Mammary epithelial cell (primary cell): ENCODE measurements at places on chromosomes 2 and 18.

GRCh38 chr2:105294844-105295481 lies 34.6 kb downstream of the TGFBRAP1 start:
- peak; percentile 63 for DNase-seq

DNA sequence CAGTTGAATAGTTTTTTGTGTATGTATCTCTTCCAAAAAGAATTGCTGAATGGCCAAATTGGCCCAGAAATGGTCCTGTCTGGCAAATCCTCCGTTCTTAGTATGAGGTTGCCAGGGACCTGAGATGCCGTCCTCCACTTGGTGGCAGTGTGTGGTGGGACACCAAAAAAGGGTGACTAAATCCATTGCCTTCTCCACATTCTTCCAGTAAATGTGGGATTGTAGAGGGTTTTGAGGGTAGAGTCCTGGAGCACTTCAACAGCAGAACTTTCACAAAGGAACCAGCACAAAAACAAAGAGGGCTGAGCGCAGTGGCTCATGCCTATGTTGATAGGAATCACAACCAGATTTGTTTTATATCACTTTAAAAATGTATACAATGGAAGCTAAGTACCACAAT lies 199.9 kb downstream of the BCL2 start:
- DNase-seq = no peak

DNA sequence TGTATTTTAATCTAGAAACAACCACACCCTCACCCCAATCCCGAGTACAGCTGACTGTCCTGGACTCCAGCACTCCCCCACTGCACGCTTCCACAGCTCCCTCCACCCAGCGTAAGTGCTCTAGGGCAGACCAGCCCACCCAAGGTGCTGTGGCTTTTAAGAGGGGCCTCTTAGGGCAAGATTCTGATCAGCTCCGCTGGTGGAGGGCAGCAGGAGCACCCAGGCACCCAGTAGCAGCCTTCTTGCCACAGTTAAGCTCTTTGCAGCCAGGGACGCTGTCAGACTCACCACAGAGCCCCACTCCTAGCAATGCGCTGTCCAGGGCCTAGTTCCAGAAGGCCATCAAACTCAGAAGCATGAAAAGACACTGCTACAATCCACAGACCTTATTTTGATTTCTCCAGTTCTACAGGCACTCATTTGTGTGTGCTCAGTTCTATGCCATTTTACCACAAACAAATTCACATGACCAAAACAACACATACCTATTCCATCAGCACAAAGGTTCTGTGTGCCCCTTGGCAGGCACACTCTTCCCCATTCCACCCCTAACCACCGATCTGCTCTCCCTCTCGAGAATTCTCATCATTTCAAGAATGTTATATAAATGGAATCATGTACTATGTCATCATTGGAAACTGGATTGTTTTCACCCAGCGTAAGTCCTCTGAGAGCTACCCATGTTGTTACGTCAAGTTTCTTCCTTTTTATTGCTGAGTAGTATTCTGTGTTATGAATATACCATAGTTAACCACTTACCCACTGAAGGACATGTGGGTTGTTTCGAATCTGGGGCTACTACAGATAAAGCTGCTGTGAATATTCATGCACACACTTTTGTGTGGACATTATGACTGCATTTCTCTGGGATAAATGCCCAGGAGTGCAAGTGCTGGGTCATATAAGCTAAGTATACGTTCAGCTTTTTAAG lies 40.4 kb downstream of the PTPN2 start:
- no peak for DNase-seq

- DNase-seq = no peak
Measured at GRCh38 chr2:179614121-179614520, 247.3 kb downstream of the ZNF385B start.

DNA sequence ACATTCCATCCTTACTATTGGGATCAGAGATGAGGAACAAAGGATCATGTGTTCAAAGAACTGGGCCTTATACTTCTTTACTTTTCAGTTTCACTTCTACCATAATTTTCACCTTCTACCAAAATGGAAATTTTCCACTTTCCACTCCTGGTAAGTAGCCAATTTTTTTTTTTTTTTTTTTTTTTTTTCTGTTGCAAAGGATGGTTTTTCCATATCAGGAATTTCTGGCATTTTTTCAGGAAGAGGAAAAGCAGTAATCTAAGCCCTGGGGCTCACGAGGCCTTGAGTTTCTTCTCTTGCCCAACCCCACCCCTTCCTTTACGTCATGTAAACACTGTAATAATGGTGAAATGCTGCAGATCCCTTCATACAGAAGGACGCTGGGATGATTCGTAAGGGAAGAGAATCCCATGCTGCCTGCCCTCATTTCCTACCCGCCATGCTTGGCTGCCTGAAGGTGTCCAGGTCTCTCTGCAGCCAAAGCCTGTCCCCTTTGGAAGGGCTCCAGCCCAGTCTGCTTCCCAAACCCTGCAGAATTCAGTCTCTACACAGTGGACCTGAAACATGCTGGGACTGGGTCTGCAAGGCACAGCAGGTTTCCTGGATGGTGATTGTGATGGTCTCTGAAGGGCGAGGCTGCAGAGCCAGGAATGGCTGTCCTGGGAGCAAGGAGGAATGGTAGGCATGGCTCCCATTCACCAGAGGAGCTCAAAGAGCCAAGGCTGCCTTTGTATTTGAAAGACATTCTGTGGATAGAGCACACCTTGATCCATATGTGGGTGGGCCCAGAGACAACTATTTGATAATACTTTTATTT lies 57.0 kb downstream of the EFR3B start:
- DNase-seq = no peak

DNA sequence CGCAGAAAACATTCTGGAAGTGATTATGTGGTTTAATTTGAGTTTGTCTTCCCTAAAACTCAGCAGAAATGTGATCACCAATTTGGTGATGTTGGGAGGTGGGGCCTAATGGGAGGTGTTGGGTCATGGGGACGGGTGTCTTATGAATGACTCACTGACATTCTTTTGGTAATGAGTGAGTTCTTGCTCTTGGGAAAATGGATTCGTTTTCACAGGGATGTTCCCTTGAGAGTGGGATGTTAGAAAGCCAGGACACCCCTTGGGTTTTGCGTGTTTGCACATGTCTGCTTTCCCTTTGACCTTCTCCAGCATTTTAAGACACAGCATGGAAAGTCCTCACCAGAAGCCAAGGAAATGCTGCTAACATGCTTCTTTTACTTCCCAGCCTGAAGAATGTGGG lies 321.5 kb upstream of the NT5C1B start:
- DNase-seq = peak; percentile 85

- DNase-seq = no peak
Measured at GRCh38 chr2:105327690-105328089, 1.8 kb downstream of the TGFBRAP1 start.

GRCh38 chr2:217900780-217901360 lies 101.9 kb downstream of the TNS1 start:
- DNase-seq = no peak

DNA sequence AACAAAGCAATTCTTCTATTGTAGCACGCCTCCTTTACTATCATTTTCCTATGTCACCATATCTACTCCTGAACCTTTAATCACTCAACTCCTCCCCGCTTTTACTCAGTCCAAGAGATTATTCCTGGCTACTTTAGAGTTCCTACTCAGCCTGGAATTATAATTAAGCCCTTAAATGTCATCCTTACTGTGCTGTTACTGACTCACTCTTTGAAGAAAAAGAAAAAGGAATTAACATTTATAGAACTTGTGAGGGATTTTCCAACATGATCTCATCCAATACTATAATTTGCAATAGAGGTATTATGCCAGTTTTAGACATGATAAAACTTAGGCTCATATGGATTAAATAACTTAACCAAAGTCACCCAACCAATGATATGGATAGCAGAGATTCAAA lies 61.7 kb downstream of the CCDC88A start:
- DNase-seq = peak; percentile 4

DNA sequence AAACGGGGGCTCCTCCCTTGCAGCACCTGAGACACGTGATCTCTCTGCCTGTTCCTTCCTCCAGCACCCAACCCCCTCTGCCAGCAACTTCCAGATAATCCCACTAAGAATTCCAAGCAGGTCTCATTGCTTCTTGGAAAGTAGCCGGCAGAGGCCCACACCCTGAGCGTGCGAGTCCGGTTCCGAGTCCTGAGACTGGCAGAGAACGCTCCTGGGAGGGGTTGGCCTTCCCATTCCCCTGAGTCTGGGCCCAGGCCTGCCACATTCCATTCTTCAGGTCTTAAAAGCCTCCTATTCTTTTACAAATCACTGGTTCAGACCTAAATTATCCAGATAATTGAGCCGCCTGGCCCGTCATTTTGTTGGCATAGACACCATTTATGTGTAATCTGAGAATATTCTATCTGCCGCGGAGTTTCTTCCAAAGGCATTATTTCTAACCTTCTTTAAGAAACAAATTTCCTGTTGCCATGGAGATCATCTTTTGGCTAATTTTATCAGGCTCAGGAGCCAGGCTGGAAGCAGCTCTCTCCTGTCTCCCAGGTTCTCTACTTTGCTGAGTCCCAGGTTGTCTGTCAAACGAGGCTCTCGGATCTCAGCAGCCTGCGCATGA lies 165.4 kb downstream of the MYCN start:
- no peak for DNase-seq

GRCh38 chr2:233178994-233179847 lies 72.3 kb upstream of the ATG16L1 start:
- no peak for DNase-seq

- DNase-seq = no peak
Measured at GRCh38 chr2:182717416-182717815, 1.4 kb downstream of the DNAJC10 start.

GRCh38 chr18:10690366-10690765 lies 164.5 kb downstream of the NAPG start:
- DNase-seq = no peak

GRCh38 chr18:63783394-63783793 lies 8.2 kb downstream of the SERPINB7 start:
- DNase-seq = peak; percentile 53

GRCh38 chr2:111678651-111679050 lies 205.3 kb downstream of the ANAPC1 start:
- peak; percentile 24 for DNase-seq

DNA sequence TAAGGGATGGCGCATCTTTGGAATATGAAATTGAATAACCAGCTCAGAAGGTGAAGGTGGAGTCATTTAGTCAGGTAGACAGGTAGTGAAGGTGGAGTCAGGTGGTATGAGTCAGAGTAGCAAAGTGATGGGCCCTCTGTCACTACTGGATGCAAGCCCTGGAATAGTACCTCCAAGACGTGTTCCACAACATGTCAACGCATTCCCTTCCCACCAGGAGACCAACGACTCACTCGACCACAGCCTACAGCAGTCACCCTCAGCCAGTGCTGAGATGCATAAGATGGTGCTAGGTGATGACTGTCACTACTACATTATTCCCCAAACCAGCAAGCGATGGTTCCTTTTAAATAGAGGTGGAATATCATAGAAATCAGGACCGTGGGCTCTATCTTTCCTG lies 6.8 kb downstream of the CPLX4 start:
- peak; percentile 58 for DNase-seq

GRCh38 chr2:32591669-32592463 lies 36.0 kb upstream of the TTC27 start:
- DNase-seq = peak; percentile 3

DNA sequence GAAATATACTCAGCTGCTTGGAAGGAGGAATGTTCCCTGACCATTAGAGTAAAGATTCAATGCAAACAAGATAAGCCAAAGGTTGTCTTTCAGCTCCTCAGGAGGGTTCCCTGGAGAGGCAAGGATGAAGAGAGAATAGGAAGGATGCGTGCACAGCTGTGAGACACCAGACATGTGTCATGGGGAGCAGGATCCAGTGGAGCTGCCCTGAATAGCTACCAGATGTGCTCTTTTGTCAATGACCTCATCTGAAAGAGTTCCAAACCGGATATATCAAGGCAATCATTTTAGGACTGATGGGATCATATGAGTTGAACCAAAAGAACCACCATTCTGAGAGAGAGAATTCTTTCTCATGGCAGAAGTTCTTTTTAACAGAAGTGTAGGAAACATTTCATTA lies 490.6 kb downstream of the IRS1 start:
- DNase-seq = no peak

GRCh38 chr2:101231240-101231639 lies 21.4 kb upstream of the CNOT11 start:
- no peak for DNase-seq

DNA sequence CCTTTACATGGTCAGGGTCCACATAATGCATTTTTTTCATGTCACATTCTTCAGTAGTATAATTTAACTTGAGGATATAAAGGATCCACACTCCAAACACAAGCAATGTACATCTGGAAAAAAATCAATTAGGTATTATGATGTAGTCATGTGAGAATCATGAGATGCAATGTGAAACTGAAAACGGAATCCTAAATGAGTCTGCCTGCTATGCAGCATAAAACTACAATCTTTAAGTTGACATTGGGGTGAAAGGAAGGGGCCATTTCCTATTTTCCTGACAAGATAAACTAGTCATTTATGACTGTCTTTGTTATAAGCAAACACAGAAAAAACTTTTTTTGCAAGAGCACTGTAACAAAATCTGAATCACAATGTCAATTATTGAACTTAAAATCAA lies 27.6 kb downstream of the ST3GAL5 start:
- DNase-seq = no peak

- peak; percentile 59 for DNase-seq
Measured at GRCh38 chr2:19786408-19787058, 115.2 kb downstream of the TTC32 start.

DNA sequence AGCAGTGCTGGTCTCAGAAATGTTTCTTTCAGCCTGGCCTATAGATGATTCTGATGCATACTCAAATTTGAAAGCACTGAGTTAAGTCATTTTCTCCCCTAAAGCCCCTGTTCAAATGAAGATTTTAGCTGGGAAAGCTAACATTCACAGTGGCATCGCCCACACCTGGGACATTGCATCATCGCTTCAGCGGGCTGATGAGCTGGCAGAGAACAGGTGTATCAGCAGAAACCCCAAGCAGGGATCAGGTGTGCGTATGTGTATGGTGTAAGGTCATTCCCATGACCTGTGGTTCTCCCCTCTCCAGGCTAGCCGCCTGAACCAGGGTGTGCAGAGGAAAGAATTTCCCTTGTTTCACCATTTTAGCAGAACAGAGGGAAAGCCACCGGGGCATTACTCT lies 56.3 kb downstream of the EPAS1 start:
- peak; percentile 32 for DNase-seq

DNA sequence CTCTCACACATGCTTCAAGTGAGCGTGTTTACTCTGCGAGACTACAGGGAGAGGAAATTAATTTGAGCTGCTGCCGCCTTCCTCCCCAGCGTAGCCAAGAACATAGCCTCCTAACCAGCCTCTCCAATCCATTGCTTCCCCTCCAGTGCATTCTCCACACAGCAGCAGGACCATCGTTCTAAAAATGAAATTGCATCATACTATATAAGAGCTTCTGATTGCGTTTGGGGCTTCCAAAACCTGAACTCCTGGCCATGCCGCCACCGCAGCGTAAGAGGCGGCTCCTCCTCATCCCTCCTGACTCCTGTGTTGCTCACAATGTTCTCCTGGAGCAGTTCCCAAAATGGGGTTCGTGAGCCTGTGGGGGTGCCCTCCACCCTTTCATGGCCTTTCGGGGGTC lies 142.1 kb downstream of the MYT1L start:
- no peak for DNase-seq

GRCh38 chr2:97936881-97937280 lies 58.9 kb downstream of the TMEM131 start:
- no peak for DNase-seq
